ENCODE measurements at places on chromosomes 11 and 22. TPM values are rescaled to one million over a fixed set of nuclear protein-coding genes. Genes with fewer than 3 reads are reported as not detected.
A peak's percentile ranks its signal among the peaks of the same experiment; 100 is the strongest.

FDX1 gene
- total RNA-seq = 9.1 TPM

LGR4 gene
- total RNA-seq = 65.6 TPM

CCDC87 gene
- 0.74 TPM for total RNA-seq

KCNJ1 gene
- 1.5 TPM for total RNA-seq

CLDN5 gene
- total RNA-seq = 228 TPM

NXPE4 gene
- total RNA-seq = not detected

OR52D1 gene
- total RNA-seq = not detected

BARX2 gene
- total RNA-seq = 25.3 TPM

CCDC73 gene
- not detected for total RNA-seq

AQP11 gene
- 1.7 TPM for total RNA-seq

CTSW gene
- total RNA-seq = 0.74 TPM

ARFGAP2 gene
- 79.3 TPM for total RNA-seq

DLG2 gene
- total RNA-seq = 10.1 TPM

DCUN1D5 gene
- 37.3 TPM for total RNA-seq

GRCh38 chr11:108873941-108874340 is 209.1 kb downstream of the DDX10 start:
- DNase-seq = no peak
- no peak overlapping the region for H3K4me3 ChIP-seq
- no peaks in the 10 kb centered on the region for H3K27me3 ChIP-seq
- H3K27ac ChIP-seq = no peak overlapping the region
- H3K36me3 ChIP-seq = no peaks in the 10 kb centered on the region
- H3K4me1 ChIP-seq = no peaks in the 10 kb centered on the region

- no peaks in the 10 kb centered on the region for H3K4me1 ChIP-seq
- no peak overlapping the region for H3K27ac ChIP-seq
- no peak overlapping the region for H3K4me3 ChIP-seq
Observed at GRCh38 chr22:45768490-45768889, 96.9 kb downstream of the ATXN10 start.

- no peaks in the 10 kb centered on the region for H3K36me3 ChIP-seq
- no peak overlapping the region for H3K4me3 ChIP-seq
- H3K4me1 ChIP-seq = no peaks in the 10 kb centered on the region
- no peak for DNase-seq
- H3K27ac ChIP-seq = no peak overlapping the region
Observed at GRCh38 chr11:69560141-69560790, 78.8 kb downstream of the LINC01488 start.

GRCh38 chr11:35641171-35641897 is 21.2 kb upstream of the TRIM44 start:
- H3K27me3 ChIP-seq = no peaks in the 10 kb centered on the region
- no peak overlapping the region for H3K4me3 ChIP-seq
- no peaks in the 10 kb centered on the region for H3K4me1 ChIP-seq
- H3K27ac ChIP-seq = no peak overlapping the region

DNA sequence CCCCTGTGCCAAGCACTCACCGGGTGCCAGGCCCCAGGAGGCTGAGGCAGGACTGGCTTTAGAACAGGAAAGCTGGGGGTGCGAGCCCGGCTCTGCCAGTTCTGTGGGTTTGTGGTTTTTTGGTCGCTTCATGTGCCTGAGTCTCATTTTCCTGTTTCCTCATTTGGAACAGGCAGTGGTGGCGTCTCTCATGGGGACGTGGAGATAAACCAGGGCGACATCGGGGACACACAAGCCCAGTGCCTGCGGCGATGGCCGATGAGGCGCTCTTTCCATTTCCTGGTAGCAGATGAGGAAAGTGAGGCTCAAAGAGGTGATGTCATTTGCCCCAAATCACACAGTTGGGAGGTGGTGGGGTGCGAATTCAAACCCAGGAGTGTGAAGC is 20.8 kb upstream of the CHKA start:
- no peak for DNase-seq
- no peaks in the 10 kb centered on the region for H3K27me3 ChIP-seq
- no peak overlapping the region for H3K27ac ChIP-seq
- no peak overlapping the region for H3K4me3 ChIP-seq
- H3K36me3 ChIP-seq = no peaks in the 10 kb centered on the region

DNA sequence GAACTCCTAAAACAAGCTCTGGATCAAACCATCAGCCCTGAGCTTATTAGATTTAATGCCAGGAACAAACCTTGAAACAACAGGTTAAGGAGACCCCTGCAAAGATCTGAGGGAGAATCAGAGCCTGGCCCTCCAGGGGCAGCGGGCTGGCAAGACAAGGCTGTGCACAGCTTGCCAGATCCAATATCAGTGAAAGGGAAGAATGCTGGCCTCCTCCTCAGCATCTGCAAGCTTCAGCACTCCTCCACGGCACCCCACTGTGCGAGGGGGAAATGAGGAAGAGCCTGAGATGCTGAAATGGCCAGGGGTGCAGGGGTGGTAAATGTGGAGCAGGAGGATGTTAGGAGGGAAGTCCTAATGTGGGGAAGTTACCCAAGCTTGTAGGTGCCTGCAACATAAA is 167.0 kb downstream of the TENM4 start:
- H3K27me3 ChIP-seq = no peaks in the 10 kb centered on the region
- no peak overlapping the region for H3K27ac ChIP-seq
- H3K36me3 ChIP-seq = no peaks in the 10 kb centered on the region
- H3K4me1 ChIP-seq = peaks cover 31% of the 10 kb centered on the region
- no peak for DNase-seq
- H3K4me3 ChIP-seq = no peak overlapping the region

DNA sequence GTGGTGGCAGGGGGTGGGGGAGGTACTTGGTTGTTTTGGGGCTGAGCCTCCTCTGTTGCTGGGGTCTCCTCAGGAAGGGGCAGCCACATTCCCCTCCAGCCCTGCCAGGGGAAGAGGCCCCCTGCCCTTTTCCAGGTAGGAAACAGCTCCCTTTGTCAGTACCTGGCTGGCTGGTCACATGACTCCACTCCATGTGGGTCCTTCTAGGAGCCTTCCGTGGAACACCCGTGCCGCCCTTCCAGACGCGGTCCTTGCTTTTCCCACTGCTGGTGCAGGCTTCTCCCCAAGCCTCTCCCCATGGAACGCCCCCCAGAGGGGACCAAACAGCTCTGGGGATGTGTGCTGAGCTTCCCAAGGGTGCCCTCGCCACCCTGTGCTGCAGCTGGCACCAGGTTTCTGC is 19.9 kb downstream of the IFT27 start:
- no peak for DNase-seq
- H3K36me3 ChIP-seq = no peaks in the 10 kb centered on the region
- H3K4me3 ChIP-seq = no peak overlapping the region
- H3K27me3 ChIP-seq = no peaks in the 10 kb centered on the region
- no peak overlapping the region for H3K27ac ChIP-seq

GRCh38 chr11:3853545-3853842 is 2.0 kb upstream of the STIM1 start:
- no peaks in the 10 kb centered on the region for H3K27me3 ChIP-seq
- no peak for DNase-seq
- H3K27ac ChIP-seq = peak overlapping the region; percentile 99
- no peak overlapping the region for H3K4me3 ChIP-seq
- no peaks in the 10 kb centered on the region for H3K36me3 ChIP-seq

DNA sequence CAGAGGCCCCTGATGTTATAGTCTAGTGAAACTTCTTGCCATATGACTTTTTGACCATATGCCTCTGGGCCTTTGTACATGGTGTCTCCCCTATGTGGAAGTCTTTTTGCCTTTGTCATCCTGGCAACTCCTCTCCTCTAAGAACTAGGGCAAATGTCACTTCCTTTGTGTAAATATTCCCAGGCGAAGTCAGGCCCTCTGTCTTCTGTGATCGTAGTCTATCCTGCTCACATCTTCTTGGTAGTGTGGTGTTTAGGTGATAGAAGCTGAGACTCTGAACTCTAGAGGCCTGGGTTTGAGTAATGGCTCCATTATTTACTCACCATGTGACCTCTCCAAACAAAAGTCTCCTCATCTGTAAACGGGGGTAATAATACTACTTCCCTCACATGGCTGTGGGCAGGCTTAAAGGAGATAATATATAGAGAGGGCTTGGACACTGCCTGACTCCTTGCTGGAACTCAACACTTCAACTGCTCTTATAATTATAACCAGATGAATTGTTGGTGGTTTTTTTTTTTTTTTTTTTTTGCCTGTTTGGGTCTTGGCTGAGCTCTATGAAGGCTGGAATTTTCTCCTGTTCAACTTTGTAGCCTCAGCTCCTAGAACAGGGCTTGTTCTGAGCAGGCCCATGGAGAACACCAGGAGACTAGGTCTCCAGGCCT is 43.8 kb downstream of the INSC start:
- DNase-seq = no peak
- H3K4me3 ChIP-seq = no peak overlapping the region
- no peak overlapping the region for H3K27ac ChIP-seq

GRCh38 chr11:125625225-125625629 is 264 bp downstream of the CHEK1 start:
- peak overlapping the region; percentile 92 for H3K27ac ChIP-seq
- H3K36me3 ChIP-seq = no peaks in the 10 kb centered on the region
- peaks cover 19% of the 10 kb centered on the region for H3K4me1 ChIP-seq
- DNase-seq = no peak
- H3K27me3 ChIP-seq = no peaks in the 10 kb centered on the region
- H3K4me3 ChIP-seq = peak overlapping the region; percentile 70

DNA sequence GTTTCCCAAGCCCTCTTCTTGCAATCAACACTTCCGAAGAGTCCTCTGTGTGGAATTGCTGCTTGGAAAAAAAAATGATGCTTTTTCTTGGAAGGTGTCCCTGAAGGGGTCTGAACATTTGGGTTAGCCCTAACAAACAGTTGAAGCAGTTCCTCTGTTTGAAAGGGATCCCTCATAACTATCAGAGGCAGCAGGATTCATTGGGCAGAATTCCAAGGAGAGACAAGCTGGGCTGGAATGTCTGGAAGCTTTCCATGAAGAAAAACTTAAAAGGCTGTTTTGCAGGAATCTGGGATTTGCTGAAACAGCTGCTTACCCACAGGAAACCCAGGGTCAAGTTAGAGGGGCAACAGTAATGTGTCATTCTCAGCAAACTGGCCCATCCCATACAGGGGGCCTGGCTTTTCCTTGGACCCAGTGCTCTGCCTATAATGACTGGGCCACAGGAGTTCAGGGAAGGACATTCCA is 3.1 kb downstream of the CSNK2A3 start:
- H3K4me3 ChIP-seq = no peak overlapping the region
- no peak overlapping the region for H3K27ac ChIP-seq
- no peak for DNase-seq
- H3K4me1 ChIP-seq = peaks cover 23% of the 10 kb centered on the region
- H3K36me3 ChIP-seq = no peaks in the 10 kb centered on the region
- H3K27me3 ChIP-seq = no peaks in the 10 kb centered on the region

DNA sequence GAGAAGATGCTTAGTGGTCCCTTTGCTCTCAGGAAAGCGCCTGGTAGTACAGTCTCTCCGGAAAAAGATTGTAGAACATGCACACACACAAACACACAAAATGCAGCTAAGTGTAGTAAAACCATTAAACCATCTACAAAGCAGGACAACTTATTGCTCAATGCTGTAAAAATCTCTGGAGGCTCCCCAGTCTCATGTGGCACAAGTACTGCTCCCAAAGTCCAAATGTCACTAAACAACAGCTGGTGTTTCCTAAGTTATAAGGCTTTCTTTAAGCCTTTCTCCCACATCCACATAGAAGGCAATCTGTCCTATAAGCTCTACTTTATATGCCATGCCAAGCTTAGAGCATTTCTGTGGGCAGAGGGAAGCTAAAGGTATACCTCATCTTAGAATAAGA is 32.9 kb downstream of the CDON start:
- no peaks in the 10 kb centered on the region for H3K27me3 ChIP-seq
- H3K4me1 ChIP-seq = peaks cover 20% of the 10 kb centered on the region
- H3K27ac ChIP-seq = no peak overlapping the region
- no peaks in the 10 kb centered on the region for H3K36me3 ChIP-seq

DNA sequence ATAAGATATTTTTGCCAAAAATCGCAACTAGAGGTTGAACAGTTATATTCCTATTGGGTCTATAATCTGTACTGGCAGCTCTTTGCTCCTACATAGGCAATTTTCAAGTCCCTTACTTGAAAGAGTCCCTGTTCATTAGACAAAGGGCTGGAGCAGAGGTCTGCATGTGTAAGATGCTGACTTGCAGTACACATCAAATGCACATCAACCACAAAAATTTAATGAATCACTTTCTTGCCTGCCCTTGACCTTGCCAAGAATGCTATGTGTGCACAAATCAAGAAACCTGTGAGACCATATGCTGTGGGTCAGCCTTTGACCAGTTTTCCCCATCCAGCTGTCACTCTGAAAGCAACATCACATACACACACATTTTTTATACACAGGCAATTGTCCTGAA is 661.5 kb downstream of the LRRC4C start:
- H3K36me3 ChIP-seq = no peaks in the 10 kb centered on the region
- no peaks in the 10 kb centered on the region for H3K4me1 ChIP-seq
- DNase-seq = no peak
- no peaks in the 10 kb centered on the region for H3K27me3 ChIP-seq
- H3K4me3 ChIP-seq = no peak overlapping the region

GRCh38 chr11:45289369-45289768 is 3.2 kb upstream of the SYT13 start:
- DNase-seq = peak; percentile 40
- H3K27ac ChIP-seq = no peak overlapping the region
- no peak overlapping the region for H3K4me3 ChIP-seq
- H3K27me3 ChIP-seq = peaks cover 5% of the 10 kb centered on the region

Measured in vagina (tissue), 2 donors.